Neural progenitor cell (in vitro differentiated cells): ENCODE measurements at places on chromosomes 16 and 17. TPM values are rescaled to one million over a fixed set of nuclear protein-coding genes. Genes with fewer than 3 reads are reported as not detected.

Gene MLST8
- 24.9 and 89.0 TPM in 2 replicates for total RNA-seq

DNA sequence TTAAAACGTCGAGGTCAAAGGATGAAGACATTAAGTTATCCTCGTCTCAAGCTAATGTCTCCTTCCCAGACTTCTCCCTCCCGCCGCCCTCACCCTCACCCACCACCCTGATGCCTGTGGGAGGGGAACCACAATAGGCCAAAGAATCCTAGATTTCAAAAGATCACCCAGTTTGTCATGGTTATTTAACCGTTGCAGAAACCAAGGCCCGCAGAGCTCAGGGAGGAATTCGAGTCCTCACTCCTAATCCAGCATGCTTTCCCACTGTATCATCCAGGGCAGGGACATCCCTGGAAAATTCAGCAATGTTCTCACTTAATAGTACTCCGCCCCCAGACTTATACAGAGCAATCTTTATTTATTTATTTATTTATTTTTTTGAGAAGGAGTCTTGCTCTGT, 41.8 kb upstream of the MYH10 start:
- DNase-seq: no peak

GRCh38 chr17:83154311-83155127, 75.1 kb downstream of the METRNL start:
- no peak for DNase-seq

- DNase-seq: no peak
These were observed 14.3 kb downstream of the SLC16A3 start for GRCh38 chr17:82242977-82243647.

DNA sequence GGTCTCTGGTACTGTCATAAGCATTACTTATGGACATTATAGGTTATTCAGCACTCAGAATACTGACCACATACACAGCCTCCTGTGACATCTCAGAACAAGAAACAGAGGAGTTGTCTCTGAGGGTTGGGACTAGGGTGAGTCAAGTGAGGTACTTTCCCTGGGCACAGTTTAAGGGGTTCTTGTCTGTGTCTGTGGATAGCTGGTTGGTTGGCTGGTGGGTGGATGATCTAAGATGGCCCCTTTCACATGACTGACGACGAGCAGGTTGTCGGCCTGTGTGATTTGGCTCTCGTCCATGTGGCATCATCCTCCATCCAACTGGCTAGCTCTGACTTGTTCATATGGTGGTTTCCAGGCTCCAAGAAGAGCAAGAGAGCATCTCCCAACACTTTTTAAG, 163.9 kb downstream of the PRKCB start:
- no peak for DNase-seq

GRCh38 chr17:63531022-63531965, 8.1 kb downstream of the KCNH6 start:
- no peak for DNase-seq
